ENCODE measurements at places on chromosomes 4 and X. TPM values are rescaled to one million over a fixed set of nuclear protein-coding genes. Genes with fewer than 3 reads are reported as not detected.

Gene GPC4
- total RNA-seq = 1.0 TPM

Gene CPE
- 4.7 TPM for total RNA-seq

Gene PCYT1B
- not detected for total RNA-seq

Gene CPEB2
- total RNA-seq = 5.3 TPM

Gene HELT
- total RNA-seq = not detected

Gene SLC38A5
- not detected for total RNA-seq

Gene SPARCL1
- total RNA-seq = 0.51 TPM

Gene L1CAM
- total RNA-seq = 37.1 TPM

Gene NSUN7
- total RNA-seq = not detected

Gene CXCR3
- not detected for total RNA-seq

Gene TRO
- total RNA-seq = 5.0 TPM

Gene GLRA3
- total RNA-seq = not detected

Gene RAB41
- not detected for total RNA-seq

Gene BST1
- total RNA-seq = 1.0 TPM

Gene SPIN2A
- not detected for total RNA-seq

Gene ARMCX2
- 77.1 TPM for total RNA-seq

Gene FAAH2
- 51.1 TPM for total RNA-seq

Gene EGF
- total RNA-seq = 8.6 TPM

Gene C1QTNF7
- total RNA-seq = not detected

Gene HEPH
- total RNA-seq = not detected

Gene FAM149A
- total RNA-seq = 44.2 TPM

Gene ATOH1
- not detected for total RNA-seq

Gene SOX3
- total RNA-seq = 0.78 TPM

Gene ARHGAP6
- 0.81 TPM for total RNA-seq

Gene ADH1C
- not detected for total RNA-seq

Gene CLRN2
- total RNA-seq = not detected

Gene H2BW1
- total RNA-seq = not detected

Gene TTC29
- total RNA-seq = not detected

Gene SCML1
- total RNA-seq = 10.4 TPM

Gene MAGEA2B
- not detected for total RNA-seq

Gene SAGE1
- not detected for total RNA-seq

Gene NDNF
- 2.0 TPM for total RNA-seq

Gene MCF2
- not detected for total RNA-seq

Gene TLR3
- total RNA-seq = 2.4 TPM

Gene TMEM35A
- total RNA-seq = not detected

Gene PRDM8
- 1.2 TPM for total RNA-seq

Gene MMRN1
- total RNA-seq = not detected

Gene SMAD1
- 21.5 TPM for total RNA-seq

Gene SCRG1
- total RNA-seq = not detected

Gene TMEM165
- 169 TPM for total RNA-seq

Gene TKTL2
- total RNA-seq = not detected

Gene SPIN4
- total RNA-seq = 2.4 TPM

Gene USP17L21
- total RNA-seq = not detected

Gene HDAC8
- 26.1 TPM for total RNA-seq

Gene FABP2
- not detected for total RNA-seq

Gene NEIL3
- total RNA-seq = 20.7 TPM

Gene MSMO1
- total RNA-seq = 141 TPM

Gene NKX6-1
- total RNA-seq = not detected

Gene RHOXF2
- not detected for total RNA-seq

Gene CYLC1
- not detected for total RNA-seq

Gene NAP1L5
- not detected for total RNA-seq

Gene EMD
- total RNA-seq = 32.0 TPM

Gene LARP7
- 14.2 TPM for total RNA-seq

Gene ZNF732
- not detected for total RNA-seq

Gene IL2
- not detected for total RNA-seq

Gene TMEM271
- total RNA-seq = not detected

Data from Caki2 (cell line).